Stimulated activated CD4-positive, alpha-beta T cell treated with anti-CD3 and anti-CD28 coated beads, Interleukin-15, amount 100 ng/mL, for 48 hours (primary cell): ENCODE measurements at places on chromosomes 2 and 18.

DNA sequence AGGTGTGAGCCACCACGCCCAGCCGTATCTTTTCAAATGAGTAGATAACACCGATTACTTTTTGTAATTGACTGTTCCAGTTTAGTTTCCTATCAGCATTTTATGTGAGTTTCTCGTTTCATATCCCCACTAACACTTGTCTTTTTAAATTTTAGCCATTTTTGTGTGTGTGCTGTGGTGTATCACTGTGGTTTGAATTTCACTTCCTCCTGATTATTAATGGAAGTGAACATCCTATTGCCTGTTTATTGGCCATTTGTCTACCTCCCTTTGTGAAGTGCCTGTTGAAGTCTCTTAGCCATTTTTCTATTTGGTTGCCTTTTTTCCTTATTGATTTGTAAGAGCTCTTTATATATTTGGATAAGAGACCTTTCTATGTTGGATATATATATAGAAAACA is 91.7 kb upstream of the STON1 start:
- DNase-seq: no peak

GRCh38 chr2:239259603-239260298 is 141.1 kb downstream of the HDAC4 start:
- no peak for DNase-seq

DNA sequence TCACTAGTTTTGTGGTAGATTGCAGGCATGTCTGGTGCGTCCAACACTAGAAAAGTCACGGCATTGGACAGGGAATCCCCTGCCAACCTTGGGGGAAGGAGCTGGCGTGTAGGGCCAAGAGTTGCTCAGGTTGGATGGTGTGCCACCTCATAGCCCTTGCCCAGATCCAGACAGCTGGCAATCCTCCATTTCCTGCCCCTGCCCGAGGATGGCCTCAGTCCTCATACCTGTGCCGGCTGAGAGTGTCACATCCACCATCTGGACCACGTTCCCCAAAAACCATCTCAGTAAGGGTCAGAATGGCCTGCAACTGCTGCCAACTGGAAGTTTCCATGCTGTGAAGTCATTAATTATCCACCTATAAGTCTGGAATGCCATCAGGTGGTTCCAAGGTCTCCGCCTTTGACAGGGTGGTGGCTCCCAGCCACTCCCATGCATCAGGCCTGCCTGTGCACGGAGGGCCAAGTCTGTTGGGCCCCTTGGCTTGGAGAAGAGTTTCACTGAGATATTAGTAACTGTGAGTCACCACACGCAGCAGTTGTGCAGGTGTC is 55.0 kb downstream of the IMPA2 start:
- DNase-seq: no peak

DNA sequence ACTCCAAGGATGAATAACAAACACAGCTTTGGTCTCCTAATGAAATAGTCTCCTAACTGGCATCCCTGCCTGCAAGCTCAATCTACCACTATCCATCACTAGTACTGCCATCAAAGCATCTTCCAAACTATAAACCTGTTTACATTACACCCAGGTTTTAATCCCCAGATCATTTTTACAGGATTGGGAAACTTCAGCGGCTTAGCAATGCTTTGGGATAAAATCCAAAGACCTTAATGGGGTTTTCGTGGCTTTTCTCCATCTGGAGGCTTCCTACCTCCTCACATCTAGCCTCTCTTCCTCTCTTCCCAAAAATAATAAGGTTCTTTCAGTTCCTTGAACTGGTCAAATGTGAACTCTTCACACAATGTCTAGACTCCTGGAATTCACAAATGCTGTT is 92.2 kb upstream of the SETBP1 start:
- no peak for DNase-seq
